Stimulated activated CD4-positive, alpha-beta T cell treated with anti-CD3 and anti-CD28 coated beads, Interleukin-1b, Interleukin-23, amount 100 ng/mL, for 48 hours (primary cell): ENCODE measurements at places on chromosomes 1 and 21.

- no peak for DNase-seq
Observed at GRCh38 chr1:185483664-185484450, 166.8 kb upstream of the IVNS1ABP start.

DNA sequence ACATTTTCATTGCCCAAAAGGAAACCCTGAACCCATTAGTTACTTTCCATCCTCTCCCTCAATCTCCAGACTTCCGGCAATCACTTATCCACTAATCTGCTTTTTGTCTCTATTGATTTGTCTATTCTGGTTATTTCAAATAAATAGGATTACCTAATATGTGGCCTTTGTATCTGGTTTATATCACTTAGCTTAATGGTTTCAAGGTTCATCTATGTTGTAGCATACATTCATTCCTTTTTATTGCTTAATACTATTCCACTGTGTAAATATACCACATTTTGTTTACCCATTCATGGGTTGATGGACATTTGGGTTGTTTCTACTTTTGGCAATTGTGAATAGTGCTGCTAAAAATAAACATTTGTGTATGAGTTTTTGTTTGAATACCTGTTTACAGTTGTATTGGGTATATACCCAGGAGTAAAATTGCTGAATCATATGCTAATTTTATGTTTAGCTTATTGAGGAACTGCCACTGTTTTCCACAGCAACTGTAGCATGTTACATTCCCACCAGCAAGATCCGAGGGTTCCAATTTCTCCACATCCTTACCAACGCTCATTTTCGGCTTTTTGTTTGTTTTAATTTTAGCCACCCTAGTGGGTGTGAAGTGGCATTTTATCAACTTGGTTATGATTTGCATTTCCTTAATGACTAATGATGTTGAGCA is 2.5 kb upstream of the SLC25A44 start:
- no peak for DNase-seq

GRCh38 chr1:246921481-246921880 is 10.3 kb downstream of the AHCTF1 start:
- no peak for DNase-seq

GRCh38 chr1:53107570-53108322 is 34.7 kb downstream of the SLC1A7 start:
- no peak for DNase-seq

- DNase-seq, result no peak
Observed at GRCh38 chr1:5973771-5974170, 18.5 kb downstream of the NPHP4 start.

DNA sequence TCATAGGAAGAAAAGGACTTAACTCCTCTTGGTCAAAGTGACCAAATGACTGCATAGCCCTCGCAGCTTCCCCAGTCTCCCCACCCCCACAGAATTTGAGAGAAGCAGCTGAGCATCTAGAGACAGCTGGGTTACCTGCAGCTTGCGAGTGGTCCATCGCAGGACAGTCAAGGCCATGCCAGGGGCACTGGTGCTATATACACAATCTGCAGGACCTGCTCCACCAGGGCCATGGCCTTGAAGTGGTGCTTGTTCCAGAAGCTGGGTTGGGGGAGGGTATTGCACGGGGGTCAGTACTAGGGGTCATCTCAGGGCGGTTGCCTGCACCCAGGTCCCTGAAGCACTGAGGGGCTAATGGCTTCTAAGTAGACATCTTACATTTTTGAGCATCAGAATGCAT is 10.4 kb downstream of the MRTO4 start:
- DNase-seq, result no peak

GRCh38 chr21:31874812-31875212 is 2.0 kb downstream of the HUNK start:
- DNase-seq, result no peak

DNA sequence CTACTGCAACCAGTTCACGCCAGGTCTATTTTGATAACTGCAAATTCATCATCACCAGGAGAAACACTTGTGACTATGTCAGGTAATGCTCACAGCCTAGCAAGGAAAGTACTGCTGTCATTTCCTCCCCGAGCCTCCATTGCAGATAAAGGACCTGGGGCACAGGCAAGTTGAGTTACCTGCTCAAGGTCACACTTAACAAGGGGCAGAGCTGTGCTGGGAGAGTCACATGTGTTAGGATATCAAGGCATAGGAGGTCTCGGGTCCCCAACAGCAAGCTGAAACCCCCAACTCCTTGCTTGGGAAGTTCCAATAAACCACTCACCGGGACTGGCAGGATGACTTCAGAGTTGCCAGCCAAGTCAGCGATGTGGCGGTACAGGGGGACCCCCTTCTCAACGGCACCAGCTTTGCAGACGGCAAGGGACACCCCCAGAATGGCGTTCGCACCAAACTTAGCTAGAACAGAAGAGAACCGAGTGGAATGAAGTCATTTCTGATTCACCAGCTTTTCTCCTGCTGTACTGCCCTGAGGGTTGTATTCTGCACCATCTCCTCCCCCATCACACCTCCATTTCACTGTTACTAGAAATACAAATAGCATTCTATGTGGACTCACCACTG is 11.6 kb downstream of the ENO1 start:
- peak; percentile 84 for DNase-seq

GRCh38 chr1:116909512-116910378 is at the start of gene PTGFRN:
Gene PTGFRN, plus strand, starts transcription at chr1:116909916. Its CDS starts 288 bp downstream, at chr1:116910204.
- peak; percentile 16 for DNase-seq

- no peak for DNase-seq
Observed at GRCh38 chr1:200314085-200314750, 95.6 kb downstream of the ZNF281 start.

GRCh38 chr1:97875996-97876395 is 44.8 kb downstream of the DPYD start:
- no peak for DNase-seq

GRCh38 chr1:181059435-181059834 is 25.7 kb downstream of the MR1 start:
- DNase-seq, result no peak

- DNase-seq, result no peak
Observed at GRCh38 chr21:27776925-27777553, 810.2 kb upstream of the ADAMTS5 start.

DNA sequence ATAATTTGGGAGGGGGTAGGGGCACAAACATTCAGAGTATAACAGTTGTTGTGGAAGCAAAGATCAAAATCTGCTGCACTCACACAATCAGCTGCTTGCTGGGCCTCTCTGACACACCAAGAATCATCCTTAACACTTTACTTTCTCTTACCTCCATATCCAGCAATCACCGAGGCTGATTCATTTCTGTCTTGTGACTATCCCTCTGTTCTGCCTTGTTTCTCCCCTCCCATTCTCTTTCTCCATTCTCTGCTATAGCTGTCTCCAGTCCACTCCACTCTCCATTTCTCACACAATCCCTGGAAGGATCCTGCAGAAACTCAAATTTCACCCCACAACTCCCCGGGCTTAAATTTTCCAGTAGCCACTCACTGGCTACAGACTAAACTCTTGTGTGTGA is 91.8 kb upstream of the NGF start:
- DNase-seq, result no peak

DNA sequence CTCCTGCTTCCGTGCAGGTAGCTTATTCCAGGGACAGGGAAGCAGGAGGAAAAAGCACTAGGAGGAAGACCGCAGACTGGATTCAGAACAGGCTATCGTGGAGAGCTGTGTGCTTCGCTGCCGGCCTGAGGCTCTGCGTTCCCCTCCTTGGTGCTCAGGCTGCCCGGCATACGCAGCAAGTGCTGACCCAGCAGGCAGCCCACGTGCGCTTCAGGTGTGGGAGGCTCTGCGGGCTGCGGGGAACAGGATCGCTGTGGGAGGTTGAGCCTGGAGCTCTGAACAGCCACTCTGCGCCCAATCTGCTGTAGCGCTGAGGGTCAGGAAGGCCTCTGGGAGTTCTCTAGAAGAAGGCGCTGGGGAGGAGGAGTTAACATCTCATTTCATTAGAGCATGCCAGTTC is 27.9 kb downstream of the DOP1B start:
- no peak for DNase-seq

GRCh38 chr1:24477309-24477708 is 25.3 kb upstream of the RCAN3 start:
- no peak for DNase-seq

- DNase-seq, result no peak
Observed at GRCh38 chr21:35197191-35197590, 148.1 kb upstream of the RUNX1 start.

DNA sequence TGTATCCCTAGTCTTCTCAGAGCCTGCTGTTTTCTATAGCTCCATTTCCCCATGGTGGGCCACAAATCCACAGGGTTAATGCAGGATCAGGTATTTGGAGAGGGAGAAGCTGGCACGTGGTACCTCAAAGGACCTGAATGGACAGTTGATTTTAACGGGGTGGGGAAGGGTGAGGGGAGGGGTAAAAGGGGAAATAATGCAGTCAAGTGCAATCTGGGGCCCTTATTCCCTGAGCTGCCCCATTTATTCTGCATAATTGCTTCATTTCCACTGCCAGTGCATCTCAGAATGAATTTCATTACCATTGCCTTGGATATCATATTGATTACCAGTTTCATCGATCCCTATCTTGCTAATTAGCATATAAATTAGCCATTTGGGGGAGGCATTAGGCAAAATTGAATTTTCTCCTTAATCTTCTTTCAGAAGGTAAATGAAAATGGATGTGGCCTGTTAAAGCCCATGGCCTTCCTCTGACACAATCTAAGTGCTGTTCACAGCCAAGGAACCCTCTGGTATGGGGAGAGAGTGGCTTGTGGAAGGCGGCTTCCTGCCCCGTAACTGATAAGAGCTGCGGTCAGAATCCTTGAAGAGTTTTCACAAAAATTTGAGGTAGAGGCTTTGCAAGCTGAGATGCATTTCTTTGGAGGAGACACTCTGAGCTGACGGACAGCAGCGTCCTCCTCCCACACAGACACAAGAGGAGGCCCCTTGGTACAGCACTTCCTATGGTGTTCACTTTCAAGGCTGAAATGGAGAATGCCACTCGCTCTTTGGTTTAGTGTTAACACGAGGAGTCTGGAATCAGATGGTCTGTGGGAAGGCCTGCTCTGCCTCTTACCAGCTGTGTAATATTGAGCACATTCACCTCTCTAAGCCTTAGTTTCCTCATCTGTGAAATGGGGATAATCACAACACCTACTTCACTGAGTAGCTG is 34.4 kb downstream of the PHC2 start:
- no peak for DNase-seq

GRCh38 chr1:18954270-18955071 is 2.0 kb downstream of the IFFO2 start:
- no peak for DNase-seq

GRCh38 chr1:87644579-87645190 is 316.0 kb downstream of the LMO4 start:
- no peak for DNase-seq

DNA sequence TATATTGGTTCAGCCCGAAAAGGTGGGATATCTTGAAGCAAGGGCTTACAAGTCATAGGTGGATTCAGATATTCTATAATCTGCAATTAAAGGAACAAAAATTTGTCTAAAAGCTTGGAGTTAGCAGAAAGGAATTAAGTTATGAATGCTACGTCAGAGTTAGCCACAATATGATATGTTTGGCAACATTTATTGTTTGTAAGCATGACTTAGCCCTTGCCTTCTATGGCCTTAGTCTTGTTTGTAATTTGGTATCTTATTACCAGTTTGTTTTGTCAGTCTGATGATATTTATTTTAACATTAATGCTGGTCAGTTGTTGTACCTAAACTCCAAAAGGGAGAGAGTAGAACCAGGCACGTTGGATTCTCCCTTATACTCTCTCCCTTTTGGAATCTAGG is 43.1 kb upstream of the SUCO start:
- DNase-seq, result no peak

GRCh38 chr1:15210651-15211375 is 36.2 kb upstream of the FHAD1 start:
- DNase-seq, result no peak

DNA sequence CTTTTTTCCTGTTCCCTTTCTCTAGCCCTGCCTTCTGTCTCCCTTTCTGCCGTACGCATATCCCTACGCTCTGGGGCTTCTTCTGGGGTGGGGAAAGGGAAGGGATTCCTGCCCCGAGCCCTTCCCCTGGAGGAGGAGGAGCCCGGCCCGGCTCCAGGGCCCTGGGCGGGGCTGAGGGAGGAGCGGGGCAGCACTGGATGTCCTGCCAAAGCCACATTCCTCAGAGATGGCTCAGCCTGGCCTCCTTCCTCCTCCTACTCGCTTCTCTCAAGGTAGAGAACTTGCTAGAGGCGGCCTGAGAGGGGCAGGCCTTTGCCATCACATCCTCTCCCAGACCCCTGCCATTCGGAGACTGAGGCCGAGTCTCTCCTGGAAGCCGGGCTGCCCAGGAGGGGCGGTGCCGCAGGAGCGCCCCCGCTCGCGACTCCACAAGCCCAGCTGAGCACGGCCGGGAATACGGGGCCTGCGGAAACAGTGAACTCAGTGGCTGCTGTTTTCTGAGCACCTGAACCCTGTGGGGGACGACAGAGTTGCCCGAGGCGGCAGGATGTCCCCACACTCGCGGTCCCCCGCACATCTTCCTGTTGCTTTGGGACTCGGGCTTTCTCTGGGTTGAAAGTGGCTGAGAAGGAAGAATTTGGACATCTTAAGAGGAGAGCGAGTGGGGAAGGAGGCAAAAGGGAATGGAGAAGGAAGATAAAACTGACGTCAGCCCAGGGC is 12.2 kb downstream of the ADAMTSL4 start:
- peak; percentile 72 for DNase-seq

- DNase-seq, result peak; percentile 82
Observed at GRCh38 chr1:25796811-25797458, 3.1 kb upstream of the SELENON start.

- no peak for DNase-seq
Observed at GRCh38 chr1:161733526-161733925, 12.2 kb downstream of the FCRLB start.

GRCh38 chr1:20725189-20726117 is 7.0 kb downstream of the SH2D5 start:
- DNase-seq, result no peak

GRCh38 chr1:19210772-19211549 is 895 bp upstream of the UBR4 start:
- no peak for DNase-seq

DNA sequence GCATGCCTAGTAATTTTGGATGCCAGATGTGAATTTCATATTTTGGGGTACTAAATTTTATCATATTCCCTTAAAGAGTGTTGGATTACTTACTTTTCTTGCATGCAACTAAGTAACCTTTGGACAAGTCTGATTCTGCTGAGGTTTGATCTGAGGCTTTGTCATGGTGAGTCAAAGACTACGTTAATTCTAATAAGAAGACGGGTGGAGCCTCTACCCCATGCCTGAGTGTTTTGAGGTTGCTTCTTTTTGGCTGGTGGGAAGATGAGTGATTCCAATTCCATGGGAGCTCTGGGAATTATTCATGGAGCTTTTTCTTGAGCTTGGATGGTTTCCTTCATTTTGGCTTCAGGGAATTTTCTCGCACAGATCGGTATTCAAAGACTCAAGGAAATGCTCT is 11.6 kb upstream of the PCP4 start:
- DNase-seq, result no peak

- DNase-seq, result no peak
Observed at GRCh38 chr1:43121256-43121900, 50.7 kb downstream of the EBNA1BP2 start.

GRCh38 chr1:53413175-53414001 is 45.8 kb upstream of the DMRTB1 start:
- peak; percentile 71 for DNase-seq
